ENCODE measurements at places on chromosomes 7 and 10. TPM values are rescaled to one million over a fixed set of nuclear protein-coding genes. Genes with fewer than 3 reads are reported as not detected.

Gene CLDN4
- total RNA-seq, result not detected

Gene GPR37
- not detected for total RNA-seq

DNA sequence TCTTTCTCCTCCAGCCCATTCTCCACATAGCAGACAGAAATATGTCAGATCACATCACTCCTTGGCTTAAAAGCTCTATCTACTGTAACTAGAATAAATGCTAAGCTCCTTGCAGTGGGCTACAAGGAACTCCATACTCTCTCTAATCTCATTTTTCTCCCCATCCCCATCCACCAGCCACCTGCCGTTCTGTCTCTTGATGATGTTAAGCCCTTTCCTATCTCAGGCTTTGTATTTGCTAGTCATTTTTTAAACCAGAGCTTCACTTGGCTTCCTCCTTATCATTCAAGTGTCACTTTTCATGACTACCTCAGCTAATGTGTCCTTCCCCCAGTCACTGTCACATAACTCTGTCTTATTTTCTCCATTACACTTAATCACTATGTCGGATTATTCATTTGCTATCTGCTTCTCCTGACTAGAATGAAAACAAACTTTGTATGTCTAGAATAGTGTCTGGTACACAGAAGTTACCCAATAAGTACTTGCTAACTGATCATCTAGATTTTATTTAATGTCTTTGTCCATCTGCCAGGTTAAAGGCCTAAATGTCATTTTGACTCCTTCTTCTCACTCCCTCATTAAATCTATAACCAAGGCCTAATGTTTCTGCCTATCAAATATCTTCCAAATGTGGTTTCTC is 87.2 kb upstream of the RPA3 start:
- H3K27ac ChIP-seq, result no peak overlapping the region
- no peaks in the 10 kb centered on the region for H3K27me3 ChIP-seq
- H3K4me3 ChIP-seq, result no peak overlapping the region
- H3K4me1 ChIP-seq, result peaks cover 5% of the 10 kb centered on the region

DNA sequence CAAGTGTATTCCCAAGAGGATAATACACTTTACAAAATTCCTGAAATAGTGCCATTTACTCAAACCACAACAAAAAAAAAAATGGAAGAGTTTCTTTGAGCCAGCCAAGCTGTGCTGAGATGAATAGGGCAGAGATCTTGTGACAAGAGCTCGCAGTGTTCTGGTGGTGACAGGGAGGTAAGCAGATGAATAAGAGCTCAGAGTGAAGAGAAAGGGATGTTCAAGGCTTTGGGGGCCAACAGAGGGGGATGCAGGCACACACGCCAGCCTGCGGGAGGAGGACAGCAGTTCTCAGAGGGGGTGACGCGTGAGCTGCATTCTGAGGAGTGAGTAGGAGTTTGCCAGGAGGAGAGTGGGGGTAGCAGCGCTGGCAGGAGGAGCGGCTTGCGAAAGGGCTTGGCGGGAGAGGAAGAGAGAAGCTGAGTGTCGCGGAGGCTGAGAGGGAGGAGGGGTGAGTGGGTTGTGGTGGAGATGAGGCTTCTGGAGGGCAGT is 194.4 kb upstream of the IMMP2L start:
- no peaks in the 10 kb centered on the region for H3K27me3 ChIP-seq
- DNase-seq, result no peak
- H3K36me3 ChIP-seq, result no peaks in the 10 kb centered on the region

- no peaks in the 10 kb centered on the region for H3K27me3 ChIP-seq
- no peaks in the 10 kb centered on the region for H3K36me3 ChIP-seq
- H3K4me1 ChIP-seq, result peaks cover 2% of the 10 kb centered on the region
- no peak overlapping the region for H3K27ac ChIP-seq
- H3K4me3 ChIP-seq, result no peak overlapping the region
- DNase-seq, result no peak
Observed at GRCh38 chr7:17770710-17771375, 169.5 kb downstream of the SNX13 start.

DNA sequence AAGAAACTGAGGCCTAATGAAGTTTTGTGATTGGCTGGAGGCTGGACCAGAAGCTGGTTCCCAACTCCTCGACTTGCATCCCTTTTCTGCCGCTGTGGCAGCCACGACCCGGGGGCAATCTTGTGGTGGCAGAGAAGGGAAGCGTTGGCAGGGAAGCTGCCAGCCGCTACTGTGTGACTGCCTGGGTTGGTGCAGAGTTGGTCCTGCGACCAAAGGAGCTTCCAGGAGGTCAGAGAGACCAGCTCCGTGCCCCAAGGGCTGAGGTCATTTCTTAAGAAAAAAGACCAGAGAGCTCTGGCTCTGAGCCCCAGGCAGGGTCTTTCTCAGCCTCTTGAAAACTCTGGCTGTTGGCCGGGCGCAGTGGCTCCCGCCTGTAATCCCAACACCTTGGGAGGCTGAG is 47.2 kb downstream of the PRF1 start:
- no peaks in the 10 kb centered on the region for H3K4me1 ChIP-seq
- no peaks in the 10 kb centered on the region for H3K36me3 ChIP-seq
- H3K4me3 ChIP-seq, result no peak overlapping the region
- H3K27me3 ChIP-seq, result no peaks in the 10 kb centered on the region
- DNase-seq, result no peak

DNA sequence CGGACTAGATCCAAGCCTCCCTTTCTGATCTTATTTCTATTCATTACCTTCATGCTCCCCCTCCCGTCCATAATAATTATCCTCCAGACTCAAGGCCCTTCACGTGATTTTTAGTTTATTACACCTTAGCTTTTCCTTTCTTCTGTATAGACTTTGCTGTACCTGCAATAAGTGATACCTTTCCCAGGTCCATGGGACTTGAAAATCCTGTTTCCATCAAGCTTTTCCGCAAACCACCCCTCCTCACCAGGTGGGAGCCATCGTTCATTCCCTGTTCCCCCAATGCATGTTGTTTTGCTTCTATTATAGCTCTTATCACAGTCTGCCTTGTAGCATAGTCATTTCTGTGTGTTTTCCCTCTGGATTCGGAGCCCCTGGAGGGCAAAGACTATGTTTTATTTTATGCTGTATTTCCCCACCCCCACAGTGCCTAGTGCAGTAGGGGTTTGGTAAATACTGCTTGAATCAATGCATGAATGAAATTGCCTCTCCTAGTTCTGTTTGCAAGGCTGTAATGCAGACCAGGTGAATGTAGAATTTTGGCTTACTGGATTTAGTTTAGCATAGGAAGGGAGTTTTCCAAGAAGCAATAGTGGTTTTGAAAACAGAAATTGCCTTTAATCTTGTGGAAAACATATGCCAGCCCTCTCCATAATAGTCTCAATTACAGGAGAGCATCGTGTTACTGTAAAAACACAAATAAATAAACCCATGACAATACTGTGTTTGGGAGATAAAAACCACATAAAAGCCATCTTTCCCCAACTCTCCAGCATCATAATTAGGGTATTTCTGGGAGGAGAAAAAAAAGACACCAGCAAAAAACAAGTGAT is 213.4 kb downstream of the AUTS2 start:
- H3K36me3 ChIP-seq, result no peaks in the 10 kb centered on the region
- no peak overlapping the region for H3K27ac ChIP-seq
- H3K27me3 ChIP-seq, result no peaks in the 10 kb centered on the region
- no peaks in the 10 kb centered on the region for H3K4me1 ChIP-seq
